ENCODE measurements at places on chromosomes 7 and 10. TPM values are rescaled to one million over a fixed set of nuclear protein-coding genes. Genes with fewer than 3 reads are reported as not detected.

DNA sequence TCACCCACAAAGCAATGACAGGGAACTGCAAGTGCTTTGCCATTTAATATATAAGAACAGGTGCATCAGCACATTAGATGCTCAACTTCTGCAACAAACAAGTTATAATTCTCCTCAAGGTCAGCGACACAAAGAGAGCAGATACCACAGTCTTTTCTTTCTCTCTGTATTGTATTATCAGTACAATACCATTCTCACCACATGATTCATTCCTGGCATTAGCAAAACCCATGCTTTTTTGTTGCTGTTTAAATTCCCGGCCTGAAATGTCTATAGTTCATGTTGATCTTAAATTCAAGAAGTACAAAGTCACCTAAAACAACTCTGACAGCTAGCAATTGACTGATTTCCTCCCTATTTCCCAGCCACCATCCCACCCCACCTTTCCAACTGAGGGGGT, 111.8 kb upstream of the FEZF1 start:
- no peak for DNase-seq
- no peaks in the 10 kb centered on the region for H3K4me1 ChIP-seq
- H3K4me3 ChIP-seq, result no peak overlapping the region
- no peaks in the 10 kb centered on the region for H3K27me3 ChIP-seq
- no peak overlapping the region for H3K27ac ChIP-seq

DNA sequence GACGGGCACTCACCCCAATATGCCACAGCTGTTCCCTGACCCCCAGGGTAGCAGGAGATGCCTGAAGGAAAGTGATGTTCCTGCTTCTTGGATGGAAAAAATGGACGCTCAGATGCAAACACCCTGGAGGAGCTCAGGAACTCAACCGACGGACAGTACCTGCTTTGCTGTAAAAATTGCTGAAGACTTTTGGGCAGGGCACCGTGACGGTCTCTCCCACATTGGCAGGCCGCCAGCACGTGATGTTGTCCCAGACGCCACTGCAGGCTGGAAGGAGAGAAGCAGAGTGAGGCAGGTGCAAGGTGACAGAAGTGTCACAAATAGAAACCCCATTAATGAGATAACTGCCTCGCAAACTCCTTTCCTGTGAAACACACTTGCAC, 35.0 kb downstream of the VIPR2 start:
- no peak for DNase-seq
- H3K36me3 ChIP-seq, result no peaks in the 10 kb centered on the region
- peaks cover 4% of the 10 kb centered on the region for H3K27me3 ChIP-seq
- no peak overlapping the region for H3K27ac ChIP-seq

DNA sequence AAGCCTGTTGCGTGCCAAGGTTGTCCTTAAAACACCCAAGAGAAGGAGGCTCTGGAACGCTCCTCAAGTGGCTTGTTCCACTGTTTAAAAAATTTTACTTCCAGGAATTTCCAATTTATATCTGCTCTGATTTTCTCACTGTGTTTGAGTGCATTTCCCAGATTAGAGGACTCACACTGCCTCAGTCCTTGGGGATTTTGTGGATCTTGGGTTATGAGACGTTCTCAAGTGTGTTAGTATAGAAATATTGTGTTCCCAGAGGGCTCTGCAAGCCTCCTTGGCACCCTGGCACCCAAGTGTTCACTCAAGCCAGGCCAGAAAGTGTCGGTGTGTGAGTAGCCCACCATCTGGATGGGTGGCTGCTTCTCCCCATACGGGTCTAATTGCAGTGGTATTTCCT, 192.2 kb downstream of the SNX10 start:
- no peak overlapping the region for H3K27ac ChIP-seq
- no peaks in the 10 kb centered on the region for H3K36me3 ChIP-seq
- DNase-seq, result no peak
- H3K4me3 ChIP-seq, result no peak overlapping the region

DNA sequence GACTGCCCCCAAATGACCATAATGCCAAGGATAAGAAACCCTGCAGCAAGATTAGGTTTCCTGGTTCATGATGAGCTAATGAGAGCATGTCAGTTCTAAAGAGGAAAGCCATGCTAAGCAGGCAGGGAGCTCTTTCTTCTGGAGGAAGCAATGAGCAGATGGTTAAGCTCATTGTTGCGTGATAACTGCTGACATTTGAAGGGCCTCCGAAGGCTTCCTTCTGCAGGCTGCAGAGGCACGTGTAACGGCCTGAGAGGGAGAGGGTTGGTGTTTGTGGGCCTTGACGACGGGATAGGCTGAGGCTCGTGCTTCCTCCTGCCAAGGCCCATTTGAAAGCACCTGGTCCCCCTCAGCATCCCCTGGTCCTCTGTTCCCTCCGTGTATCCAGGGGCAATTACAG, 63.5 kb upstream of the BTBD16 start:
- H3K4me3 ChIP-seq, result no peak overlapping the region
- H3K27me3 ChIP-seq, result no peaks in the 10 kb centered on the region
- no peak overlapping the region for H3K27ac ChIP-seq
- DNase-seq, result no peak

DNA sequence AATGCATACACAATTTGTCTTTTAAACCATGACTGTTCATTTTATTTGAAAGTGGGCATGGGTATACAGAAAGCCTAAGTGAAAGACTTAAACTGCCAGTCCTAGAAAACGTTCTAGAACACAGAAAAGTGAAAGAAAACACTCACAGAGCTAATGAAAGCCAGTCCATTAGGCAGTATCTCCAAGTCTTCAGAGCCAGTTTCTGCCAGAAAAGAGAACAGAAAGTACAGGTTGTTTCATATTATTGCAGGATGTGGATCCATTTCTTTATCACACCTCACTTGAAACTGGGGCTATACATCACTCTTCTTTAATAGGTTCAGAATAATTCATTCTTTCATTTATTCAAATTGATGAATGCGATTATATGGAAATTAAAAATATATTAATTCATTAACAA, 7.7 kb downstream of the PON1 start:
- H3K27ac ChIP-seq, result no peak overlapping the region
- no peak for DNase-seq
- H3K27me3 ChIP-seq, result no peaks in the 10 kb centered on the region
- no peak overlapping the region for H3K4me3 ChIP-seq
- no peaks in the 10 kb centered on the region for H3K36me3 ChIP-seq

DNA sequence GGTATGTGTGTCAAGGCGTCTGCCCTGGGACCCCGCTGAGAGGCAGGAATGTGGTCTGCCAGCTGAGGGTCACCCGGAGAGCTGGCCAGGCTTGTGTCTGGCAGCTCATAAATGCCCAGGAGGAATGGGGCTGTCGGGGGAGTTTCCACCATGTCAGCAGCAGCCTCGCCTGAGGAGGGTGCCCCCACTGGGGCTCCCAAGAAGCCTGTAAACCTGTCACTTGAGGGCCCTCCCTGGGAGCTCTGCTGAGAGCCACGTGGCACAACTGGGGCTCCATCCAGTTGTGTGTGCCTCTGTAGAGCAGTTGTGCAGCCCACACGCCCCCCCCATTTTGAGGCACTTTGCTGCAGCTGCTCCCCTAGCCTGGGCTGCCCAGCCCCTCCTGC, 70.6 kb downstream of the NEURL1 start:
- H3K36me3 ChIP-seq, result no peaks in the 10 kb centered on the region
- peaks cover 5% of the 10 kb centered on the region for H3K4me1 ChIP-seq
- no peaks in the 10 kb centered on the region for H3K27me3 ChIP-seq
- H3K27ac ChIP-seq, result no peak overlapping the region
- DNase-seq, result no peak
- no peak overlapping the region for H3K4me3 ChIP-seq

DNA sequence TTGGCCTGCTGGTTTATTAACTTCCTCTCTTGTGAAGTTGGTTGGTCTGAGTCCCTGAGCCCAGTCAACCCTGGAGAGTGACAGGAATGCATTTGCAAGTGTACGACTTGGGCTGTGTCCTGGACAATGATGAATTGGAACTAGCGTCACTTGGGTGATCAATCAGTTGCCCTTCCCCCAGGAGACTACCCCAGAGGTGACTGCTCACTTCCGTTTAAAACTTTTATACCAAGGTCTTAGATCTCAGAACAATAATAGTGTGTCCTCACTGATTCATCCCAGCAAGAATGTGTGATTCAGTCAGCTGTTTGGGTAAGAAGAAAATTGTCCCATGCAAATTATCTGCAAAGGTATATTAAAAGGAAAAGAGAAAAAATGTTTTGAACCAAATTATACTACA, 102.9 kb upstream of the ARMC3 start:
- no peak for DNase-seq
- no peaks in the 10 kb centered on the region for H3K27me3 ChIP-seq
- H3K36me3 ChIP-seq, result no peaks in the 10 kb centered on the region
- H3K4me1 ChIP-seq, result no peaks in the 10 kb centered on the region
- H3K27ac ChIP-seq, result no peak overlapping the region
- no peak overlapping the region for H3K4me3 ChIP-seq

DNA sequence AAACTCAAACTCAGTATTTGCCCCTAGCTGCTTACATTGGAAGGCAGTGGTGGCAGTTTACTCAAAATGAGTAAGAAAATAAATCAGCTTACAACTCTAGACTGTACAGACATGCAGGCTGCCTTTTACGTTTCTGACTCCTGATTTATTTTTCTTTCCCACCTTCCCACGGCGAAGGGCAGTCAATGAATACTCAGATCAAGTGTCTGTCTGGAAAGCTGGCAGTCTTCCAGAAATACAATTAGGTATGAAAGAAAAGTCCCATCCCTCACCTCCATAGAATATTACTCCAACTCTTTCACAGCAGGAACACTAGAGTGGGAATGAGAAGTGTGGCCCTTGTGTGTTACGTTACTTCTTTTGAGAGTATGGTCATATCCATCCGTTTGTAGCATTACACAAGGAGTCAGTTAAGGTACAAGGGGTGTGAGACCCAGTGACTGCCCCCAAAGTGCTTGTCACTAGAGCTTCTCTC, 1.3 kb upstream of the PAPSS2 start:
- H3K4me3 ChIP-seq, result no peak overlapping the region
- no peaks in the 10 kb centered on the region for H3K36me3 ChIP-seq
- no peaks in the 10 kb centered on the region for H3K27me3 ChIP-seq
- H3K27ac ChIP-seq, result peak overlapping the region; percentile 94
- DNase-seq, result no peak
- peaks cover 13% of the 10 kb centered on the region for H3K4me1 ChIP-seq

DNA sequence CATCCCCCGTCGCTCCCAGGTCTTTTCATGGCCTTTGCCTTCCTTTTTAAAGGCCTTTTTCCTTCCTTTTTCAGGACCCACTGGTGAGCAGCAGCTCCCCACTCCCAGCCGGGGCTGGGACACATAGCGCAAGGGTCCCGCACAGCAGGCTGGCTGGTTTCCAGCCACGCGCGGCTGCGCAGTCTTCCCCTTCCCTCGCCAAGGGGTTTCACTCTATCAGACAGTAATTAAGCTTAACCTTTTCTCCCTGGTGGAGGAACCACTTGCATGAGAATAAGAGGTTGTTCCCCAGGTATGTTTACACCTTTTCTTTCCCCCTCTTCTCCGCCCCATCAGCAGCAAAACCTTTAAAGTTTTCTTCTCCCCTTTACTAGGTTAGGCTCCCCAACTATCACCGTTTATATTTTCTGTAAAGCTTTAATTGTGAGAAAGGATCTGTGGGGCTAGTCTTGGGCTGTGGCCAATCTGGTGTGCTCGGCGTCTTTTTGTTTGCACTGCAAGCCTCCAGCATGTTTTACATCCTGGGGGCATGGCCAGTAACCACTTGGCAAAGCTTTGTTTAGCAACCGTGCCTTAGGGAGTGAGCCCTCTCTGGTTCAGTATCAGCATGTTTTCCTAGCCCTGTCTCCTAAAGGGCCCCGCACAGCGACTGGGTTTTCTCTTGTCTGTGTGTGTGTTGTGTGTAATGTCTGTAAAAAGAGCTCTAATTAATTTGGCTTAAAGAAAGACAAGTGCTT, 219.6 kb downstream of the PHF14 start:
- peak overlapping the region; percentile 1 for H3K27ac ChIP-seq
- peaks cover 10% of the 10 kb centered on the region for H3K4me1 ChIP-seq
- H3K27me3 ChIP-seq, result no peaks in the 10 kb centered on the region
- no peaks in the 10 kb centered on the region for H3K36me3 ChIP-seq
- DNase-seq, result no peak
- no peak overlapping the region for H3K4me3 ChIP-seq

DNA sequence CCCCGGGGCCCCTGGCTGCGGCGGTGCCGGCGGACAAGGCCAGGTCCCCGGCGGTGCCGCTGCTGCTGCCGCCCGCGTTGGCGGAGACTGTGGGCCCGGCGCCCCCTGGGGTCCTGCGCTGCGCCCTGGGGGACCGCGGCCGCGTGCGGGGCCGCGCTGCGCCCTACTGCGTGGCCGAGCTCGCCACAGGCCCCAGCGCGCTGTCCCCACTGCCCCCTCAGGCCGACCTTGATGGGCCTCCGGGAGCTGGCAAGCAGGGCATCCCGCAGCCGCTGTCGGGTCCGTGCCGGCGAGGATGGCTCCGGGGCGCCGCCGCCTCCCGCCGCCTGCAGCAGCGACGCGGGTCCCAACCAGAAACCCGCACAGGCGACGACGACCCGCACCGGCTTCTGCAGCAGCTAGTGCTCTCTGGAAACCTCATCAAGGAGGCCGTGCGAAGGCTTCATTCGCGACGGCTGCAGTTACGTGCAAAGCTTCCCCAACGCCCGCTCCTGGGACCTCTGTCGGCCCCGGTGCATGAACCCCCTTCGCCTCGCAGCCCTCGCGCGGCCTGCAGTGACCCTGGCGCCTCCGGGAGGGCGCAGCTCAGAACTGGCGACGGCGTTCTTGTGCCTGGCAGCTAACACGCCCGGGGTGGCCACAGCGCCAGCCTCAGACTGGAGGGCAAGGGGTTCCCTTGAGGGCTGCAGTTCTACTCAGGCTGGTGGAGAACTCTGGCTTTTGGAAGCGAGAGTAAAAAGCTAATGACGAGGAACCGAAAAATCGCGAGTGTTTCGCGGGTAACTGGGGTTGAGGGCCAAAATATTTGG, 804 bp downstream of the FRAT1 start:
- peaks cover 29% of the 10 kb centered on the region for H3K4me1 ChIP-seq
- peak overlapping the region; percentile 98 for H3K27ac ChIP-seq
- peak overlapping the region; percentile 96 for H3K4me3 ChIP-seq
- no peaks in the 10 kb centered on the region for H3K27me3 ChIP-seq
- no peaks in the 10 kb centered on the region for H3K36me3 ChIP-seq
- DNase-seq, result peak; percentile 72

DNA sequence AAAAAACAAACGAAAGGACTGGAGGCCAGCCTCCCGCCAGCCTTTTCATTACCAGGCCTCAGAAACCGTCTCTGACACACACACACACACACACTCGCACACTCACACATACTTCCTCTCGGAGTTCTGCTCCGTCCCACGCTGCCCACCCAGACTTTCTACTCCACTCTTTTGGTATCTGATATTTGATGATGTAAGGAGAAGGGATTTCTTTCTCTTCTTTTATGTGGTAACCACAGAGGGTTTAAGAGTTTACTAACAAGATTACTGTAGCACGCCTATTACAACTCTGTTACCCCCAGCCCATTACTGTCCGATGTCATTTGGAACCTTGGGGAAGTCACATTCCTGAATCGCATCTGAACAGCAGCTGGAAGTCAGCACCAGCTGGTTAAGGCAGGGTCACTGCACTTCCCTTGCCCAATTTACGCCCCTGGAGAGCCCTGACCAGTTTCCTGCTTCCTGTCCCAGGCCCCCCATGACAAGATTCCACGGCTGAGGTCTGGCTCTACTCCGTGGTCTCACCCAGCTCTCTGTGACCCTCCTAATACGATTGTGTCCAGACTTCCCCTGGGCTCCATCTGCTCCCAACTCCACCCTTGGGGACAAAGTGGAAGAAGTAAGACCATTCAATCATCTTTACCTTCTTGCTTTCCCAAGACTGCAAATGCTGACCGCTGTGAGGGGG, 1.1 kb downstream of the DENND2A start:
- no peaks in the 10 kb centered on the region for H3K36me3 ChIP-seq
- H3K27me3 ChIP-seq, result peaks cover 10% of the 10 kb centered on the region
- no peak for DNase-seq
- peak overlapping the region; percentile 70 for H3K27ac ChIP-seq
- H3K4me1 ChIP-seq, result no peaks in the 10 kb centered on the region

The CDHR3 gene
- total RNA-seq, result 2.2 TPM

The BHLHA15 gene
- total RNA-seq, result not detected

The GRID2IP gene
- 1.2 TPM for total RNA-seq

The NPFFR1 gene
- not detected for total RNA-seq

The OLAH gene
- 2.8 TPM for total RNA-seq
